ENCODE measurements at places on chromosomes 13 and 19.

DNA sequence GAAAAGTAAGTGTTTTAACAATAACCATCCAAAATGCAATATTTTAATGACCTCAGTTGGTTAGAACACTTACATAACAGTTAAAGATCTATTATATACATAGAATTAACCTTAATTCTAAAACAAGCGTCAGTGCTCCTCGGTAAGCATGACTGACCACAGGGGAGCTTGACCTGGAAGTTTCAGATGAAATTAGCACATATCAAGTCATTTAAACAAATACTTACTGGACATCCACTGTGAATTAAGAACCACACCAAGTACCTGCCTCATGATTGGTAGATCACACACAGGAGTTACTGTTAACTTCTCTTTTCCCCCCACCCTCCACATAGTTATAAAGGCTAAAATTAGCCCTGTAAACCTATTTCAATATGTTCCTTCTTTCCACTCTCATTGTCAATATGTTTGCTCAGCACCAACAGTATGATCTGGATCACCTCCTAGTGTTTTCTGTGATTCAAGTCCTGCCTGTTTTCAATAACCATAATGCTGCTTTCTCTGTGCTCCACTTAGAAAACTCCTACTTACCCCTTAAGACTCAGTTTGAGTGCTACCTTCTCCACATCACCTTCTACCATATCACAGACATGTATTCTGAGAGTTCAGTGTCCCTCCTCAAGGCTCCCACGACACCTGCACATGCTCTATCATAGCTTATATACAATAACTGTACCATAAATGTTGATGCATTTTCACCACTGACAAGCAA lies 209.0 kb downstream of the VWA8 start:
- DNase-seq: no peak

GRCh38 chr13:74093691-74094090 lies 40.5 kb downstream of the KLF12 start:
- no peak for DNase-seq

GRCh38 chr13:114027826-114028225 lies 54.0 kb upstream of the C13orf46 start:
- DNase-seq: no peak

DNA sequence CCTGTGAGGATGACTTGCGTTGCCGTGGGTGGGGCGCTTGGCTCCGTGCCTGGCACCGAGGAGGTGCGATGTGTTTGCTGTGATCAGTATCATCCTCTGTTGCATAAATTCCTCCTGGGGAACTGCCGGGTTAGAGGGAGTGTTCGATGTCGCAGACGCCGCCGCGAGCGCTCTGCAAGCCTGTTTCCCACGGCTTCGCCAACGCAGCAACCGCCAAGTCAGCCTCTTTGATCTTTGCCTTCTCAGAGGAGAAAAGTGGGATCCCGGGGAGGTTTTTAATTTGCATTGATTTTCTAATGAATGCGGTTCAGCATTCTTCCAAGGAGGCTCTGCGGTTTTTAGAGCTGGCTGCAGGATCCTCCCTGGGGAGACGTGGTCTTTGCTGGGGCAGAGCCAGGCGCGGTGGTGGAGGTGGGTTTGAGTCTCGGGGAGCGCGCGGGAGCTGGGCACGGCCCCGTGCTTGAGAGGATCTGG lies 7.6 kb downstream of the GPR32 start:
- DNase-seq: no peak

- DNase-seq: no peak
Observed at GRCh38 chr19:52237197-52237596, 32.2 kb upstream of the ZNF766 start.

- DNase-seq: no peak
Observed at GRCh38 chr13:83884141-83884540, 1.9 kb upstream of the SLITRK1 start.

GRCh38 chr19:39032063-39032918 lies at the start of gene FBXO27:
FBXO27 (minus strand) TSS chr19:39032549; CDS start chr19:39032227, 322 bp downstream.
- DNase-seq: no peak

DNA sequence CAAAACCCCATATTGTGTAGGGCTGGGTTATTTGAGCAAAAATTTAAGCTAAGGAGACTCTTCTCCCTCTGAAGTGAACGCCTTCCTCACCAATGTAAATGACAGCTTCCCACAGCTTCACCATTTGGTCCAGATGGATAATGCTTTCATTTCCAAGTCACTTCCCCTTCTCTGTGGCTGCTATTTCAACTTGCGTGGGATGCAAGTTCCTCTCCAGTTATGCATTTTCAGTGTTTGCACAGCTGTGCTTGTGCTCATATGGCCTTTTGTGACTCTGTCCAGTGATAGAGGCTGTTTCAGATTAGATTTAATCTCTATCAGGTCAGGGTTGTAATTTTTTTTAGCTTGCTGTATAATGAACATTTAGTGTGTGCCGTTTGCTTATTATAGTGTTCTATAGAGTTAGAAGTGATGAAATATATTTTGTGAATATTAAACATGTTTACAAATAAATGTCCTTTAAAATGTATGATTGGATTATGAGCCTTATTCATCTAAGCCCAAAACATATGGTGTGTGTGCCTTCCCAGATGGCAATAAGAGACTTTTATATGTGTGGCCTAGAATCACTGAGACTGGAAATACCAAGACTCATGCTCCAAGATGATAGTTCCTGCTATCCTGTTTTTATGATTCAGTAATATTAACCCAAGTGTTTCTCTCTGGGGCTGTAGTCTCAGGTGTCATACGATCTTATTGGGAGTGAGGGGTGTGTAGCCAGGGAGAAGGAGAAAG lies 86.6 kb downstream of the TNFRSF19 start:
- DNase-seq: no peak

- peak; percentile 49 for DNase-seq
Observed at GRCh38 chr19:47186446-47187334, 44.3 kb downstream of the BBC3 start.

GRCh38 chr13:108812165-108812564 lies 182.8 kb downstream of the MYO16 start:
- DNase-seq: no peak

DNA sequence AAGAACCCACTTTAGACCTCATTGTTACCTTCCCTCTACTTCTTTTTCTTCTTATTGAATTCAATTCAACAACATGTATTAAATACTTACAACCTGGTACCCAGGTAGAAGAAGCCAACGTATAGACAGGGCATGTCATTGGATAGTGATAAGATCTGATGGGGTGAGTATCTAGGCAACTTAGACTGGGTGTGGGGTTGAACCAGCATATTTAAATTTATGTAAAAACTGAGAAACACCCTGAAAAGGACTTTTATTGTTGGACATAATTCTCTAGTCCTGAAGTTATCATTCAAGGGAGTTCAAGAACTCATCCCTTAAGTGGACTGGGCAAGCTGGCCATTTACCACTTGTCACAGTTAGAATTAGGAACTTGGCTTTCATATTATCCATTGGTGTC lies 139.2 kb downstream of the ZIC5 start:
- no peak for DNase-seq

GRCh38 chr19:53771144-53771543 lies 53.0 kb downstream of the NLRP12 start:
- DNase-seq: no peak

- DNase-seq: peak; percentile 63
Observed at GRCh38 chr19:55467236-55468053, 2.9 kb upstream of the C19orf85 start.

DNA sequence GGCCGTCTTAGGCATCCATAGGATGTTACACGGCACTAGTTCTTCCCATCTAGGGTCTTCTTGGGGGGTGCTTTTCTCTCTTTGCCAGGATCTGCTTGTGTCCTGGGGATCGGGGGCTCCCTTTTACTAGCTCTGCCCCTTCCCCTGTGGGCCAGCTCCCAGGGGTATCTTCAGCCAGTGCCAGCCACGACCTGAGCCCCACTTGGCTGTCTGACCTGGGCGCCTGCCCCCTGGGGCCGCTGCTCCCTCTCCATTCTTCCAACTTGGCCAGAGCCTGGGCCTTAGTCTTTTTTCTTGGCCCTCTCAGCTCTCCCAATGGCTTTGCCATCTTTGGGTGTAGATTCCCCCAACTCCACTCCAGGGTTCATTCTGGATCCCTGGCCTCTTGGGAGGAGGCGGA lies 3.1 kb downstream of the PRKACA start:
- no peak for DNase-seq

GRCh38 chr19:35117799-35118198 lies 2.2 kb downstream of the FXYD3 start:
- DNase-seq: no peak

GRCh38 chr19:3186160-3186688 lies 494 bp downstream of the NCLN start:
- no peak for DNase-seq

DNA sequence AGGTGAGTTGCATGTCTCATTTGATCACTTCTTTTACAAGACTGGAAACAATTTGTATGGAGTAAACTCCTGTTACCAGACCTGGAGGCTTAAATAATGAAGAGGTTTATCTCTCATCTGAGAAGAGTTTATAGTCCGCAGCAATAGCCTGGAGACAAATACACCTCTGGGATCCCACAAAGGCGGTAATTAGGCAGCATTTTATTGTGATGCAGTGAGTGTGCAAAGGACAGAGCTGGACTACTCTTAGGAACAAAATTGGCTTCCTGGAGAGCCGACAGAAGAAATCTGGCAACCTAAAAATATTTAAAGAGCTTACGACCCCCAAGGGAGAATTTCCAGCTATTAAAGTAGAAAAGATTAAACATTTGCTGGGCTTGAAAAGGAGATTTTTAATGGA lies 11.8 kb upstream of the KATNAL1 start:
- no peak for DNase-seq

DNA sequence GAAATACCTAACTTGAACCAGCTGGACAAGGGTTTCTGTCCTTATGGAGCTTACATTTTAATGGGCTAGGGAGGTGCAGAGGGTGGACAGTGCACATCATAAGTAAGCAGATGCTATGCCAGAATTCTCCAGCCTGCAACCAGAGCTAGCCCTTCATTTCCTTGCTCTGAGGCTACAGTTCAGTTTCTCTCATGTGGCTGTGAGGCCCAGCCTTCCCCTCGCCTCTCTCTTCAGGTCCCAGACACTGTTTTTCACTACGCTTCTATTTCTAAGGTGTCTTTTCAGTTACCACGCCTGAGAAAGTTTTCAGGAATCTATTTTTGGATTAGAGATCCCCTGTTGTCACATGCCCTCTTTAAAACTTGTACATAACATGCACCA lies 141.9 kb downstream of the PCCA start:
- no peak for DNase-seq

DNA sequence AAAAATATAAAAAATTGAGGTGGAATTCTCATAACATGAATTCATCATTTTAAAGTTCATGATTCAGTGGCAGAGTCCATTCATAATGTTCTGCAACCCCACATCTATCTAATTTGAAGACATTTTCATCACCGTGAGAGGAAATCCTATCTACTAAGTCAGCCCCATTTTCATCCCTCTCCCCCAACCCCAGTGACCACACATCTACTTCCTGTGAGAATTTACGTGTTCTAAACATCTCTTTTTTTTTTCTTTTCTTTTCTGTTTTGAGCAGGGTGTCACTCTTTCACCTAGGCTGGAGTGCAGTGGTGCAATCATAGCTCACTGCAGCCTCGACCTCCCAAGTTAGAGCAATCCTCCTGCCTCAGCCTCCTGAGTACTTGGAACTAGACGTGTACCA lies 17.5 kb downstream of the ATCAY start:
- DNase-seq: no peak

DNA sequence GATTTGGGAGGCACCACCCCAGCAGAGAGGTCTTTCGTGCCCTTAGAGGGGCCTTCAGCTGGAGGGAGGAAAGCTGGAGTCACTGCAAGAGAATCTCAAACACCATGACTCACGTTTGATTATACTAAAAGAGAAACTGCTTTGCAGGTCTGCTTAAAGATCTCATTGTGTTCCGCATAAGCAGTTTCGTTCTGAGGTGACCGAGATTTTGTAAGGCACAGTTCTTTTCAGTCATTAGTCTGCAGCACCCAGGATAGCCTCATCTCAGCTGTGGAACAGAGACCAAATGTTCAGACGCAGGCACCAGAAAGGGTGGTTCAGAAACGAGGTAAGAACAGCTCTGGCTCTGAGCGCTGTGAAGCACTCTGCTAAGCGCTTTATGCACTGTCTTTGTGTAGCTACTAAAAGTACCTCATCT lies 71.2 kb upstream of the GTF3A start:
- no peak for DNase-seq

DNA sequence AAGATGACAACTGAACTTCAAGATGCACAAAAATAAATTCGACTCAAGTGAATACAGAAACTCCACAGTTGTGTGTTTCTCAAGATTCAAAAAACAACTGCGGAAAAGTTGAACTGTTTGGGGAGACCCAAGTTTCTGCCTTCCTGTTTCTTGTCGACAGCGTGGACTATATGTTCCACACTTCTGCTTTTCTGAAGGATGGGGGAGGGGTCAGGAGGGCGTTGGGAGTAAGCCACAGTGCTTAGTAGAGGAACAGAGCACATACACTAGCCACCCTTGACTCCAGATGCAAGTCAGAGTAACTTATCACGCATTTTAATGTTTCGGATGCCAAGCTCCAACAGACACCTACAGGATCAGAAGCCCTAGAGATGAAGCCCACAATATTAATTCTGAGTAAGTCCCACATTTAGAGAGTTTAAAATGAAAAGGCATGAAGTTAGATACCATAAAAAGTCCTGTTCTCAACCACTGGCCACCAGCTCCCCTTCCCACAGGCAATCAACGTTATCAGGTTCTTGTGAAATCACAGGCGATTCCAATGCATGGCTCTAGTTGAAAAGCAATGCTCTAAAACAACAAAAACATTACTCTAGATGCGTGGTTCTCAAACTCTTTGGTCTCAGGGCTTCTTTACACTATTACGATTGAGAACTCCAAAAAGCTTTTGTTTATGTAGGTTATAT lies 4.2 kb downstream of the TUBGCP3 start:
- no peak for DNase-seq

DNA sequence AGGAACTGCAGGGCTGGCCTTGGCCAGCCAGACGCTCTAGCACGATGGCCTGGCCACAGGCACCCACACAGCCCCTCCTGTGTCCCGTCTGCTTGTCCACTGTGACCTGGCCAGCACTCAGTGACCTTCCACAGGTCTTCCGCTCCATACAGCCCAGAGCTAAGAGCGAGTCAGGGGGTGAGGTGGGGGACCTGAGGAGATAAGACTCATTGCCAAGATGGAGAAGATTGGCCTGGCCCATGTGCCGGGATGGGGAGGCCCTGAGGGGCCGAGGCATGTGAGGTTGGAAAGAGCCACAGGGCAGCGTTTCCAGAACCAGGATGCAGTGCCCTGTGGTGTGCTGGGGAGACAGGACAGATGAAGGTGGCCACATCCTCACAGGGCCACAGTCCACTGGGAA lies 10.2 kb upstream of the SLC7A9 start:
- DNase-seq: no peak

GRCh38 chr13:72523049-72523448 lies 204.4 kb downstream of the MZT1 start:
- no peak for DNase-seq

Measured in activated CD8-positive, alpha-beta memory T cell treated with anti-CD3 and anti-CD28 coated beads for 48 hours (primary cell).